Hypothalamus (tissue), 51 donors: ENCODE measurements at places on chromosomes 6 and 20.

GRCh38 chr6:15184441-15184861, 61.4 kb upstream of the JARID2 start:
- no peak for DNase-seq

DNA sequence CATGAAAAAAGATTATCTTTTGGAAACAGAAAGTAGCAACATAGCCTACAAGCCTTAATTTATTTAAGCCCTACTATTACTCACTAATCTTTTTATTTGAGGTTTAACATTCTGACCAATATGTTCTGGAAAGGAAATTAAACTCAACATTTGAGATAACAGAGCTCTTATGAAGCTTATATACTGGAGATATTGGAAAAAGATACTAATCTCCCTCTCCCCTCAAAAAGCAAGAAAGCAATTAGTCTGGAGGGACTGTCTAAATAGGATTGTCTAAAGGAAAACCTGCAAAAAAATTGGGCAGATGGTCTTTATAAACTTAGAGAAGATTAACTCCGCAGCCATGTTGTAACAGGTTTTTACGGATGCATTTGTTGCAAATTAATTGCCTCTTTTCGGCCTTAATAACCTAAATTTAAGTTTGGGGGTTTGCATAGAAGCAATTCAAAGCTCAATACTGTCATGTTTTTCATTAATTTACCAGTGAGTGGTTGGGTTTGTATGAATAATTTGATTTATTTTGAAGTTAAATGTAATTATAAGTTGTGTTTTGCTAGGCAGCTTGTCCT, 79.1 kb downstream of the SHLD1 start:
- DNase-seq: no peak

- no peak for DNase-seq
Measured at GRCh38 chr20:33575282-33575681, 85.4 kb downstream of the CBFA2T2 start.

DNA sequence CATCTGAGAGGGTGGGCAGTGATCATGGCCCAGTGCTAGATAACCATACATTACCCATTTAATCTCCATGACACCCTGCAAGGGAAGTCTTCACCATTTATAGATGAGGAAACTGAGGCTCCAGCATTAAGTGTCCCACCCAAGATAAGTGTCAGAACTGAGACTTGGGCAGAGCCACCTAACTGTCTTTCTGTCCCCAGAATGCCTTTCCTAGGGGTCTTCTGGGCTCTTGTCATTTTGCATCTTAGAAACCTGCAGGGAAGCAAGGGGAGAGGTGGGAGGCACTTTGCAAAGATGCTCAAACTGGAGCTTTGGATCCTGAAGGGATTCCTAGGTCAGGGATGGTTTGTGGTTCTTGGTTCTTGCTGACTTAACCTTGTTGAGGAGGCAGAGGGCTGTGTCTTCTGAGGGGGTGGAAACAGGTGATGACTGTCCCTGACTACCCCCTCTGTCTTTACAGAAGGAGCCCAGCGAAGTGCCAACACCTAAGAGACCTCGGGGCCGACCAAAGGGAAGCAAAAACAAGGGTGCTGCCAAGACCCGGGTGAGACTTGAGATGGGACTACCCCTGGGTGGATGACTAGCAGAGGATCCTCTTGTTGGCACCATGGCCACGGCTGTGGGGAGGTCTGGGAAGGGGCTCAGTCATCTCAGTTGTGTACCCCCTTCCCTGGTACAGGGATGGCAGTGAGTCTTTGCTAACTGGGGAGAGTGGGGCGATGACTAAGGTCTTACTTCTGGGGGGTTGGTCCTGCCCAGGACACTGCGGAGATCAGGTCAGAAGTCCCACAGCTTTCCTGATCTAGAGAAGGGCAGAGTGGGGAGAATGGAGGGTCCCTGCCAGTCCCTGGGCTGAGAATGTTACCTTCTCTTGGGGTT, 5.8 kb downstream of the HMGA1 start:
- DNase-seq: no peak

GRCh38 chr6:150263765-150264404, 104.9 kb upstream of the IYD start:
- no peak for DNase-seq

GRCh38 chr20:16695628-16696027, 34.2 kb upstream of the SNRPB2 start:
- no peak for DNase-seq

DNA sequence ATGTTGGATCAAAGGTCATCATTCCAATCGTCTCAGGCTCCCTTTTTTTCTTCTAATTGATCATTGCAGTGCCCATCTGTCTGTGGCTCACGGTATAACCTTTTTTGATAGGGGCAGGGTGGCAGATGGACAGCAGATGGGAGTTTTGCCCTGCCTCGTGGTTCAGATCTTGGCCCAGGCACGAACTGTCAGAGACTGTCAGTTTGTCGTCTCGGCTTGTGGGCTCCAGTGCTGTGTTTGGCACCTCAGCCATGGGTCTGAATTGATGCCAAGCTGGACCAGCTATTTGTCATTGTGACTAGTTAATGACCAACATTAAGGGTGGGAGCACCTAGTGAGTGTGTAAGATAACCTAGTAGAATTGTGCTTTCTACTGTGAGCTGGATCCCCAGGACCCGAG, 197.6 kb downstream of the PRL start:
- DNase-seq: no peak

- DNase-seq: no peak
Measured at GRCh38 chr6:87661503-87661902, 40.5 kb downstream of the AKIRIN2 start.

DNA sequence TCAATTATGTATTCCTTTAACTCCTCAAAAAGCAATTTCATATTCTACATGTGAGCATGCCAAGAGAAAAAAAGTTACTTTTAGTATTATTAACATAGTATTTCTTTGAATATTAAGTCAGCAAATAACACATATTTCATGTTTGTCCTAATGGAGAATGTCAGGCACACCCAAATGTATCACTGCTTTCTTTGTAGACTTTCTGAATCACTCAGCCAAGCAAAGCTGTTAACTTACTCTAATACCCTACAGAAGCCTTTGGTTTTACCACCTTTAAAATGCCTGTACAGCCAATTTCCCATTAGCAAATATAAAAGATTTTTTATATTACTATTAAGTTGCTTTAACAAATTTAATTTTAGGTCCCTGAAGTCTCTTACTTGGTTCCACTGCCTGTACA, 23.8 kb downstream of the FRK start:
- no peak for DNase-seq

GRCh38 chr6:56693246-56693607, 50.5 kb upstream of the DST start:
- no peak for DNase-seq
